Stimulated activated CD4-positive, alpha-beta T cell treated with anti-CD3 and anti-CD28 coated beads, Interleukin-1b, Interleukin-23, amount 100 ng/mL, for 1 hour (primary cell): ENCODE measurements at places on chromosomes 2 and 18.

- no peak for DNase-seq
Observed at GRCh38 chr2:176084611-176085119, 903 bp upstream of the EVX2 start.

DNA sequence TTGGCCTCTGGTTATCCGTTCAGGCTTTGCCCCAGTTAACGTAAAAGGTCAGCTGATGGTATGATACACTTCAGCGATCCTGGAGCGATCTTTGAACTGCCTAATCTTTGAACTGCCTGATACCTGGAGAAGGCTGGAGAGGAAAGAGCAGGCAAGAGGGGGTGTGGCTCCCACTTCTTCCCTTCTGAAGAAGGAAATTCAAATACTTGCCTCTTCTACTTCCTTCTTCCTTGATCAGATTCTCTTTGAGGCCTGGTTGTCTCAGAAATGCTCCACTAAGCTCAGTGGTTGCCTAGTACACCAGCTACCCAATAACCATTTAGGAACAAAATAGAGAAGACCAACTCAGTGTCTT, 619 bp downstream of the GALM start:
- DNase-seq, result no peak

DNA sequence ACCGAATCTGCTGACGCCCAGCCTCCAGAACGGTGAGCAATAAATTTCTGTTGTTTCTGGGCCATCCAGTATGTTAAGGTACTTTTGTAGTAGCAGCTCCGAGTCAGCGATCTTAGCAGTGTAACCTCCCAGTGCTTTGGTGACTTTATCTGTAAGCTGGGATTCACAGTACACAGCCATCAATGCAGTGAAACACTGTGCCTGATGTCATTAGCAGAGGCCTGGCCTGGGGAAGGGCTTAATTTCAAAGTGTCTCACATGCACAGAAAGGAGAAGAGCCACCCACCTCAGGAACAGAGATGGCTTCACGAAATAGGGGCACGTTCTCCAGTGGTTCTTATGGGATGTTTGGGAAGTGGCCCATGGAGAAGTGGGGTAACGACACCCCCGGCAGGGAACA, 281.2 kb downstream of the PHLPP1 start:
- no peak for DNase-seq

GRCh38 chr2:202064881-202065230, 8.2 kb upstream of the KIAA2012 start:
- DNase-seq, result no peak

DNA sequence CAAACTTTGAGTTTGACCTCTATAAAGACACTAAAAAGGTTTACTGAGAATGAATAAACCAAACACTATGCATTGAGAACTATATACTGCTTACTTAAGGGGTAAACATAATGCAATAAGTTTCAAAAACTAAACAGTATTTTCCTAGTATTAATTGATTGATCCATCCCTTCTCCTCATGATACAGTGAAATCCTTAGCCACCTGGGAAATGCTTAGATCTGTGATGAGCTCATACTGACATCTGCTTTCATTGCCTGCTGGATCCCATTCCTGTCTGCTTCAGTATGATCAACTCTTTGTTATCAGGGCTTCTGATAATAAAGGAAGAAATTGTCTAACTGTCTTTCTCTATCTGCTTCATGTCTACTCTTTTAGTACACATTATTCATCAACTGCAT, 74.9 kb upstream of the UBE2E3 start:
- DNase-seq, result no peak

DNA sequence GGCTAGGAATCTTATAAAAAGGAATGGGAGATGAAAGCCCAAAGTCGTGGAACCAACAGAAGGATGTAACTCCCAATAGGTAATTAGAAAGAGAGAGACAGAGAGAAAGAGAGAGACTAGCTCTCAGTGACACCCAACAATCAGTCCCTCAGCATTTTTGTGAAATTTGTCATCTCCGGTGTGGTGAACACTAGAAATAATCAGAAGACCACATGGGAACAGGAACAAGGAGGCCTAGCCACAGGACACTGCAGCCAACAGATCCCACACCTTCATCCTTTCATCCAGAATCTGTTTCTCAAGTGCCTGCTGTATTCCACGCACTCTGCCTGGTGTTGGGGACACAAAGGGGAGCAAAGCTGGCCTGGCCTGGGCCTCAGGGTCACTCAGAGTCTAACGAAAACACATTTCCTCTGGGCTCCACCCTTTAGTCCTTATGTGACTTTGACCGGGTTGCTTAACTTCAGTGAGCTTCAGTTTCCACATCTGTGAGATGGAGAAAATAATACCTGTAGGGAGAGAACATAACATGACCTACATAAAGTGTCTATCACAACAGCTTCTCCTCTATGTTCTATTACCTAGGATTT, 53.1 kb downstream of the EHD3 start:
- no peak for DNase-seq

DNA sequence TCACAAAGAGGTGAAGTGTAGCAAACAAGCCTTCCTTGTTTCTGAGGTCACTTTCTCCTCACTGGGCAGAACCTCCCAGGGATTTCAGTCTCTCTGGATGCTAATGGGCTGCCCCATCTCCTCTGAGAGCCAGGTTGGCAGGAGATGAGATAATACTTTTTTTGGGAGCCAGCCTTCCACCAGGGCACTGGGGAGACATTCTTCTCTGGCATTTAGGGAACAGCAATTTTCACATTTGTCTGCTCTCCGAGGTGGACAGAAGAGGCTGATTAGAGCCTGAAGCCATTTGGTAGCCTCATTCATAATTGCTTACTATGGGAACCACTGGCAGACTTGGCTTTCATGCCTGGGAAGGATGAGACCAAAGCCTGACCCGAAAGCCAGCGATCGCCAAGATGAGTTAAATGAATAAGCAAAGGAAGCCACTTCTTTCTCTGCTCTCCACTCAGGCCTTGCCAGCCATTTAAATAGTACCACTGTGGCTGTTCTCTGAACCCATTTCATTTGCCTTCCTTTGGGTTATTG, 70.1 kb downstream of the NRP2 start:
- no peak for DNase-seq

DNA sequence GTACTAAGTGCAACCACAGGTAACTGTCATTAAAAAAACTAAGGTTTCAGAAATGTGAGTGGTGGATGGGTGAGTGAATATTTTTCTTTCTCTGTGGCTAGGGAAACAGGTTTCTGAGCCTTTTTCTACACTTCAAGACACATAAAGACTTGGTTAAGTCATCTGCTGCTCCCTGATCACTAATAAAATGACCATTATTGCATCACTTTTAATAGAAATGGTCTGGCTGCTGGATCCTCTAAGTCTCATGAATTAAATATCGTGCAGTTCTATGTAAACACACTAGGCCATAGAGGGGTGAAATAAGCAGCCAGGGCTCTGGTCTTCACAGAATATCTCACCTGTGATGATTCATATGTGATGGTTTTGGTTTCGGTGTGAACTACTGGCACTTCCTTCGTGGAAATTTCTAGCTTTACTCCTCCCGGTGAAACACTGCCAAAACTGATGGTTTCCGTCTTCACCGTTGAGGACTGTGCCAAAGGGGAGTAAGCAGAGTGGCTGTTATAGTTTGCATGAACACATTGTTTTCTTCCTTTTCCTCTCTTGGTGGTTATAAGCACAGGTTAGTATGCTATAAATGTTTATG, 100.4 kb upstream of the ZBTB14 start:
- no peak for DNase-seq

GRCh38 chr18:50880119-50880465, 1.2 kb downstream of the ME2 start:
- no peak for DNase-seq

DNA sequence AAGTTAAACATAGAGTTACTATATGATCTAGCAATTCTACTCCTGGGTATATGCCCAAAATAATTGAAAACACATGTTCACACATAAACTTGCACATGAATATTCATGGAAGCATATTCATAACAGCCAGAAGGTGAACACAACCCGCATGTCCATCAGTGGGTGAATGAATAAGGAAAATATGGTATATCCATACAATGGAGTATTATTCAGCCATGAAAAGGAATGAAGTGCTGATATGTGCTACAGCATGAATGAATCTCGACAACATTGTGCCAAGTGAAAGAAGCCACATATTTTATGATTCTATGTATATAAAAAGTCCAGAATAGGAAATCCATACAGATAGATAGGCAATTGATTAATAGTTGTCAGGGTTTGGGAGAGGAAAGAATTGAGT, 15.9 kb downstream of the COL4A4 start:
- DNase-seq, result no peak

GRCh38 chr18:55013086-55013485, 53.8 kb upstream of the CCDC68 start:
- DNase-seq, result no peak

GRCh38 chr2:28419443-28420270, 27.0 kb downstream of the FOSL2 start:
- no peak for DNase-seq

- DNase-seq, result no peak
Observed at GRCh38 chr2:41234093-41234492, 782.2 kb upstream of the SLC8A1 start.

- DNase-seq, result no peak
Observed at GRCh38 chr18:76992226-76993084, 140.1 kb downstream of the MBP start.

- no peak for DNase-seq
Observed at GRCh38 chr18:62625019-62625418, 90.3 kb upstream of the PHLPP1 start.

GRCh38 chr2:46590319-46590718, 111.0 kb downstream of the TMEM247 start:
- no peak for DNase-seq

- no peak for DNase-seq
Observed at GRCh38 chr18:3852321-3852720, 402.3 kb downstream of the TGIF1 start.

- DNase-seq, result no peak
Observed at GRCh38 chr2:14700753-14701152, 68.2 kb downstream of the LRATD1 start.

DNA sequence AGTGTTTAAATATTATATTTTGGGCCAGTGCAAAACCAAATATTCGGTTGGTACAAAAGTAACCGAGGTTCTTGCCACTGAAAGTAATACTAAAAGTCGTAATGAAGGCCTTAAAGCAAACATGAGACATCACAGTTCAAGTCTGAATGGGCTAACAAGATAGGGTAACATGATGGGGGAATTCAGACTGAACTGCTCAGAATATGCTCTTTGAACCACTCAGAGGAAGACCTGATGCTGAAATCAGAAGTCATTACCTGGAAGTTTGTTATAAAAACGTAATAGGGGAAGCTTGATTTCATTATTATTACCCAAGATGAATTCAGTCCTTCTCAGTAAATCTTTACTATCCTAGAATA, 26.6 kb downstream of the CDKL4 start:
- no peak for DNase-seq

DNA sequence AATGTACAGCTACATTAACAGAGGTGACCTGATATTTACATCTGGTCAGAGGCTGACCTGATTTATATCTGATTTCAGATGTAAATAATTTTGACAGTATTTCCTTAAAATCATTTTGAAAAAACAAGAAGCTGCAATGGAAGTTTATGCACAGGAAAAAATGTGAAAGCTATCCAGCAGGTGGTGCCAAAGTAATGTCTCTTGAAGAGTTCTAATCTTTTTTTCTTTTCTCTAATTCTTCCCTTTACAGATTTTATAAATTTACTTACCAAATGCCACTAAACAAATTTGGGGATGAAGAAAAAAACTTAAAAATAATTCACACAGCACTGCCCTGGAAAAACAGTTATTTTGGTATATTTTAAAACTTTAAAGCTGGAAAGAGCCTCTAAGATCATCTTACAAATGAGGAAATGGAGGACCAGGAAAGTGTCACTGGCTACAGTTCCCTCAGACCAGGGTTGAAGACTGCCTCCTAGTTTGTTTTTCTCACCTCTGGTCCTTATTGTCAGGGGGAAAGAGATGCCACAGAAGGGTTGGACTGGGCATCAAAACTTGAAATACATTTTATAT, 16.4 kb upstream of the FBLN7 start:
- DNase-seq, result peak; percentile 16

DNA sequence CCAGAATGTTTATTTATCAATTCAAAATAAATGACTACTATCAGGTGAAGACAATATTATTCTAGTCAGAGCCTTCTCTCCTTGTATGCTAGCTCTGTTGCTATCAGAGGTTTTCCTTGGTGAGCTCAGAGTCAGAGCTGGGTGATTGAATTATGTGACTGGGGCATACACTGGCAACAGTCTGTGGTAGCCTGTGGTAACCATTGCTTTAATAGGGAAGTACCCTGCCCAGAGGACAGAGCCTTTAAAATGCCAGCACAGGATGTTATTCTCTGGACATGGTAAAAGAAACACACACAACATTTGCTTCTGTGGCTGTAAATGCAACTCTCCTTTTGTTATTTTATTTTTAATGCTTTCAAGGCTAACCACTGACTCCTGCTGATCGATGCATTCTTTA, 124.7 kb downstream of the PPP1R1C start:
- no peak for DNase-seq

- no peak for DNase-seq
Observed at GRCh38 chr2:206873423-206873822, 65.9 kb upstream of the CPO start.

DNA sequence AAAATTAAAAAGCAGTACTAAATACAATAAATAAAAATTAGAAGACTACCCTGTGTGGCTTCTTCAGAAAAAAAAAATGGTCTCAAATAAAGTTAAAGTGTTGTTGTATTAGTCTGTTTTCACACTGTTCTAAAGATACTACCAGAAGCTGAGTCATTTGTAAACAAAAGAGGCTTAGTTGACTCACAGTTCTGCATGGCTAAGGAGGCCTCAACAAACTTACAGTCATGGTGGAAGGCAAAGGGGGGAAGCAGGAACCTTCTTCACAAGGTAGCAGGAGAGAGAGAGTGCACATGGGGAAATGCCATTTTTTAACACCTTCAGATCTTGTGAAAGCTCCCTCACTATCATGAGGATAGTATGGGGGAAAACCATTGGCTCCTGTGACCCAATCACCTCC, 612.8 kb downstream of the RNF144A start:
- no peak for DNase-seq

- no peak for DNase-seq
Observed at GRCh38 chr2:98090951-98091350, 4.0 kb downstream of the VWA3B start.

GRCh38 chr18:41613003-41613609, 341.9 kb upstream of the PIK3C3 start:
- DNase-seq, result no peak
